NCI-H146 (cell line): ENCODE measurements at places on chromosomes 2 and 18.

DNA sequence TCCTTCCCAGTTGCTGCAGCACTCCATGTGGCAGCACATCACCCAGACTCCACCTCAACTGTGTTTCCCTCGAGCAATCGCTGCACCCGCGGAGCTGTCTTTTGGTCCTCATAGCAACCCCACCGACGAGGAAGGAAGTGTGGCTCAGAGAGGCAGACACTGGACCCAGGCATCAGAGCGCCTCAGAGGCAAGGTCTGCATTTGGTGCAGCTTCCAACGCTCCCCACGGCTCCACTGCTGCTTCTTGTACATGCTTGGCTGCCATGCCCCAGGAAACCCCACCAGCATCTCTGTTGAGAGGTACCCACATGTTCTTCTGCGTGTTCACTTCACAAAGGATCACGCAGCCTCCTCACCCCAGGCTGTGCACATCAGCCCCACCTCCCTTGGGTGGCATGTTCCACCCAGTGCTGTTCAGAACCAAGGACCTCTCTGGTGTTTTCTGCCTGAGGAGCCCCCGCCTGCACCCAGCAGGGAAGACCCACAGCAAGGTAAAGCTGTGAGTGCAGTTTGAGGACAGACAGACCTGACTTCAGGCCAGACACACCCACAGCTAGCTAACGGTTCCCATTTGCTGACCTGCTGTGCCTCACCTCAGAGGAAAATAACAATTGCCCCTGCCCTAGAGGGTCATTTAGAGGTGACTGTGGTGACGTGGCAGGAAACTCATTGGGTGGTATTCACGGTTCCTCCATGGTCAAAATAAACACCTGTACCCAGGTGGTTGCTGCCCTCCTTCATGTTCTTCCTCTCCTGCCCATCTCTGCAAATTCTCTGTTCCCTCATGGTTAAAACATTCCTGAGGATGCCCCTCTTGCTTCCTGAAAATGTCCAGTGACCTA, 326.3 kb upstream of the MYT1L start:
- no peak for DNase-seq

DNA sequence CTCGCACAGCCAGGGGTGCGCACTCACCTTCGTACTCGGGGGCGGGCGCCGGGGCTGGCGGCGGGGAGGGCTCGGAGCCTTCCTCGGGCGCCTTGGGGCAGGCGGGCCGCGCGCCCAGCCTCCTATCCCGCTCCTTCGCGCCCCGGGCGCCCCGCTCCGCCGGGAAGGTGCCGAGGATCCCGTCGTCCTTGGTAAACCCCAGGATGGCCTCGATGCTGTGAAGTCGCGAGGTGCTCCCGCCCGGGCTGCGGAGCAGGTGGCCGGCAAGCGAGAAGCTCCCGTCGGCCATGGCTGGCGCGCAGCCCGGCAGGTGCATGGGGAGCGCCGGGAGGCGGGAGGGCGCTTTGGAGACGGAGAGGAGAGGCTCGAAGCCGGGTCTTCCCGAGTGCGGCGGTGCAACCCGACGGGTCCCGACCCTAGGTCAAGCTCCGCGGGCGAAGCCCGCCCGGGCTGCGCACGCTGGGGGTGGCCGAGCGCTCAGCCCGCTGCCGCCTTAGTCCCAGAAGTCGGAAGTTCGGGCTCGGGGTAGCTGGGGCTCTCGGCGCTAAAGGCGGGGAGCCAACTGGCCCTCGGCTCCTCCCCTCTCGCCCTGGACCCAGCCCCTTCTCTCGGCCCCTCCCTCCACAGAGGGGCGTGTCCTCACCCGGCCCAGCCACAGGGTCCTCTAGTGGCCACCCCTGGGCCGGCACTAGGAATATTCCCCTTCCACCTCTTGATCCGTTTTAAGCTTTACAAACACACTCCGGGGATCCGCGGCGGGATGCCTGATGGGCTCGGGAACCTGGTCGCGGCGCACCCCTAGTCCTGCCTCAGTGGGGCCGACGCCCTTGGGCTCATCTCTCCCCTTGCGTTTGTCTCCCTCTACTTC, at the start of gene RAX:
Gene RAX, minus strand, starts transcription at position 564 of the 868 bp plus-strand sequence. Its CDS starts 248 bp downstream, at position 316.
- no peak for DNase-seq

- DNase-seq: no peak
Measured at GRCh38 chr18:45068400-45069094, 387.9 kb downstream of the SETBP1 start.

GRCh38 chr18:44723411-44723810, 42.7 kb downstream of the SETBP1 start:
- DNase-seq: no peak

DNA sequence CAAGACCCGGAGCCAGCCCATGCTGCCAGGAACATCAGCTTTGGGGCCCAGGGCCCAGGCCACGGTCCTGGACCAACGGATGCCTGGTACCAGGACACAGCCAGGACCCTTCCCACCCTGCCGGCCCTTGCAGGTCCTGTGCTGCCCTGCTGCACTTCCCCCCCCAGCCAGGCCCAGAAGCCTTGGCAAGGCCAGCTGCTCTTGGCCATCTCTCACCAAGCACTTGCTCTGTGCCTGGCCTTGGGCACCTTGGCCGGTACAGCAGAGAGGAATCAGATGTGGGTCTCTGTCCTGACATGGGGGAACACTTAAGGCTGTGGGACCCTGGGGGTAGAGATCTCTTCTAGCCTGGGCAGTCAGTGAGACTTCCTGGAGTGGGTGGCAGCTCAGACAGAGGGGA, 28.9 kb downstream of the BIN1 start:
- no peak for DNase-seq

DNA sequence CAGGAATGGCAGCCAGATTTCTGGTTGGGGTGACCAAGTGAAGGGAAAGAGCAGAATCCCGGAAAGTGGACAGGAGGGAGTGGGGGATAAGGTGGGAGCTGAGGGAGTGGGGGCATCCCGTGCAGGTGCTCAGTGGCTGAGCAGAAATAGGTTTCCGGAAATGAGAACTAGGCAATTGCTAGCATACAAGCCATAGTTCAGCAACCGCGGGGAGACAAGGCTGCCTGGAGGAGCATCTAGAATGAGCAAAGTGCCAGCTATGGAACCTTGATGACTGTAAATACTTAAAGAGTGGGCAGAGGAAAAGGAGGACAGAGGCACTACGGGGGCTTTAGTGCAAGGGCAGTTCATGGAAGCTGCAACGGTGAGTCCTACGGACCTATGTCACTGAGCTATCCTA, 220.2 kb downstream of the BCL11A start:
- DNase-seq: no peak

- no peak for DNase-seq
Measured at GRCh38 chr18:7152440-7152839, 34.8 kb upstream of the LAMA1 start.

DNA sequence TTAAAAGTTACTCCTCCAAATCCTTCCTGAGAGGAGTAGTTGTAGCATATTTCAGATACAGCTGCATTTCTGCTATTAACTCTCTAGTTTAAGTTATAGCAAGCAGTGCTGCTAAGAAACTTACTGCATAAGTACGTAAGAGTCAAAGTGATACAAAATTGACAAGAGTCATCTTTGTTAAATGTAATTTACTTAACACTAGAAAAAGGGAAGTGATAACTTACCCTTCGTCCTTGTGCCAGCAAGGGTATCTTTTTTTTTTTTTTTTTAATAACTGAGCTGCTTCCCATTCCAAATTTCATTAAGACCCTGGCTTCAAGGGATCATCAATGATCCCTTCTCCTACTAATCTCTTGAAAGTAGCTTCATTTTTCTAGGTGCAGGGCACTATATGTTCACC, 493.0 kb downstream of the PLCL1 start:
- DNase-seq: no peak

DNA sequence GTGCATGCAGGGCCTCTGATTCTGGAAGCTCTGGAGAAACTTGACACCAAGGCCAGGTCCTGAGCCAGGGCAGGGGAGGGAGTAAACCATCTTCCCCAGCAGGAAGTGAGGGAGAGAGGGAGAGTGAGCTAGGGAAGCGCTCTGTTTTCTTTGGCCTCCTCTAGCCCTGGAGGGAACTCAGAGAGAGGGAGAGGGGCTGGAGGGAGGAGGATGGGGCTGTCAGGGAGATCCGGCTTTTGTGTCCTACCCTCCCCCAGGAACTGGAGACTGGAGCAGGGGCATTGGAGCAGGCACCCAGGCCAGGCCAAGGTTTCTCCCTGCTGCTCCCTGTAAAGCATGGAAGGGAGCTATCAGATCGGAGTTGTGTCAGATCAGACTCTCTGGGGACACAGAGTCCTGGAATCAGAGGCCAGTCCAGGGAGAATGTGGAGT, 22.7 kb upstream of the PKDCC start:
- no peak for DNase-seq
